GM12891 (cell line): ENCODE measurements at places on chromosomes 1 and 21.

- peak; percentile 37 for DNase-seq
Measured at GRCh38 chr1:85465099-85465785, at the start of gene DDAH1. Gene DDAH1 (minus strand): TSS chr1:85465159. CDS start chr1:85465045, 114 bp downstream.

DNA sequence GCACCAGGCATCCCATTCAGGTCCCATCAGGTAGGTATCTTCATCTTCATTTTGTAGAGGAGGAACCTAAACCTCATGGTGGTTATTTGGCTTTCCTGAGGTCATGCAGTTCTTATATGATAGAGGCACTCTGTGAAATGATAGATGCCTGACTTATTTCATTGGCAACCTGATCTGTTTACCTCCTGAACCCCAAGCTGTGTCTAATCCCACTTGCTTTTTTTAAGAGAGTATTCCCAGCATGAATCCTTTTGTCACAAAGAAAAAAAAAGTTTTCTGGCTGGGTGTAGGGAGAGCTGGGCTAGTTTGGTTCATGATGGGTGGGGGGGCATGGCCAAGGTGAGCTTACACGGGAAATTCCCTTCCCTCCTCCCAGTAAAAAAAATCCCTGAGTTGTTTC is 154.2 kb downstream of the TENT5C start:
- DNase-seq, result no peak

DNA sequence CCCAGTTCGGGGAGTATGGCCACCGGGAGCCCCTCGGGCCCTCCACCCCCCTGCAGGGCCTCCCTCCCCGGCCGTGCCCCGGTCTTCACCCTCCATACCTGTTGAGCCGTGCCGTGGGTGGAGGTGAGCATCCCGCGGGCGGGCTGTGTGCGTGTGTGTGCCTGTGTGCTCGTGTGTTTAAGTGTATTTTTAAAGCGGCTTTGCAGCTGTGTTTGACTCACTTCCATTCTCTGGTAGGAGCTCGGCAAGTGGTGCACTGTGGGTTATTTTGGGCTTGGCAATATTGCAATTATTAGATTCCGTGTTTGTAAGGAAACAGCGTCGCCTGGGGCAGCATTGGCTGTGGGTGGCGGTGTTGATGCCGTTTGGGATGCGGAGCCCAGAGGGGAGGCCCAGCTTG is 20.3 kb upstream of the PLCH2 start:
- no peak for DNase-seq

DNA sequence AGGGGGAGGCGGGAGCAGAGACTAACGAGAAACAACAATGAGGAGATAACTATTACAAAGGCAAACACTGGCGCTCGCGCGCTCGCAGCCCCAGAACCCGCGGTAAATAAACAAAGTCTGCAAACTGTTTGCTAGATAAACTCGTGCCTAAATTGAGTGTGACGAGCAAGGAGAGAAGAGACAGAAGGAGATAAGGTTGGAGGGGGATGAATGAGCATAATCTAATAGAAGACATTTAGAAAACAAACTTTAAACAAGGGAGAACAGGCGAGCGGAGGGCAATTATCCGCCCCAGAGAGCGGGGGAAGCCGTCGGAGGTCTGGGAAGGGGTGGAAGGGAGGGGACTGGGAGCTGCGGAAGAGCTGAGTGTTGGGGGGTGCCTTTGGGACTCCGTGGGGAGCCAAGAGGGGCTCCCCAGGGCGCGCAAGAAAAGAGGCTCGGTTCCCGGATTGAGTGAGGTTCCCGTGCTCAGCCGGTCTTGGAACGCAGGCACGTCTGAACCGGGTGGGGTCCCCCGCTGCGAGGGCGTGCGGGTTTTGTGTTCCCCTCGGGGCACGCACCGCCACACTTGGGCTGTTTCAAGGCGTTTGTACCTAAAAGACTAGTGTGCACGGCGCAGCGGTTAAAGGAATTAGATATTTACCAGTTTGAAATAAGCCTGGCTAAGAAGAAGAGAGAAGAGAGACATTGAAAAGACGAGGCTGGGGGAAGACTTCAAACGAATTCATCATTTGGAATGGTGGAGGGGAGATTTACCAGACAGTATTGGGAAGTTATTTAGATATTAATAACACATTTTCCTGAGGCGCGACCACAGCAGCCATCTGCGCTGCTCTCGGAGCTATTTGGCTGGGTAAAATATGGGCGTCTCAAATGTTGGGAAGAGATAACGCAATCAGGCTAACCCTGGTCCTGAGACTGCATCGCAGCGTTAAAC is 10.6 kb downstream of the PAX7 start:
- no peak for DNase-seq

GRCh38 chr1:178275553-178275952 is 181.6 kb downstream of the RASAL2 start:
- DNase-seq, result no peak

DNA sequence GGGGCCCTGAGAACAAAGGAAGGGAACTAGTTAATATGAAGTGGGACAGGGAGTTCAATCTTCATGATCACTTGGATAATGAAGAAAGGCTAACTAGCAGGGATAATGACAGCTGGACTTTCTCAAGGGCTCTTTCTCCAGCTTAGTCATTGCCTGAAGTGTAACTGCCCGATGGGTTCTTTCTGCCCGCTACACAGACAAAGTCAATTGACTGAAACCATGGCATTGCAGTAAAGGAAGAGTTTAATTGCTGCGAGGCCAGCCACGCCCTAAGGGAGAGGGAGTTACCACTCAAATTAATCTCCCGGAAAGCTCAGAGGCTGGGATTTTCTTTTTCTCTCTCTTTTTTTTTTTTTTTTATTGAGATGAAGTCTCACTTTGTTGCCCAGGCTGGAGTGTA is 16.6 kb upstream of the SLC2A5 start:
- no peak for DNase-seq

GRCh38 chr1:236142253-236143103 is at the start of gene GPR137B:
Gene GPR137B (plus strand): TSS chr1:236142539. CDS start chr1:236142623, 84 bp downstream.
- DNase-seq, result peak; percentile 82

GRCh38 chr1:22525646-22526045 is 37.6 kb upstream of the EPHA8 start:
- no peak for DNase-seq

- no peak for DNase-seq
Measured at GRCh38 chr1:178931858-178932551, 61.1 kb upstream of the ANGPTL1 start.
